ENCODE measurements at places on chromosomes 6 and 20.

GRCh38 chr20:59591061-59591460 lies 13.3 kb upstream of the PHACTR3 start:
- no peak for DNase-seq

DNA sequence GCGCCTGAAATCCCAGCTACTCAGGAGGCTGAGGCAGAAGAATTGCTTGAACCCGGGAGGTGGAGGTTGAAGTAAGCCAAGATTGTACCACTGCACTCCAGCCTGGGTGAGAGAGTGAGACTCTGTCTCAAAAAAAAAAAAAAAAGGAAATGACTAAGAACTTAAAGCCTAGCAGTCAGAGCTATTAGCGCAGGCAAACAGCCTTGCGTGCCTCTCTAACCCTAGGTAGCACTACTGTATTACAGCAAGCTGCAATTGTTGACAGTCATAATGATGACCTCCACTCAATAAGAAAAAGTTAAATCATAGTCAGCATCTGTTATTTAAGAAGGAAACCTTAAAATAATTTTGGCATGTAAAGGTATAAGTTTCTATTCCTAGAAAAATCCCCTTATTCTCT lies 14.4 kb downstream of the GSS start:
- DNase-seq: no peak

- no peak for DNase-seq
Measured at GRCh38 chr20:10357061-10357708, 76.8 kb downstream of the MKKS start.

DNA sequence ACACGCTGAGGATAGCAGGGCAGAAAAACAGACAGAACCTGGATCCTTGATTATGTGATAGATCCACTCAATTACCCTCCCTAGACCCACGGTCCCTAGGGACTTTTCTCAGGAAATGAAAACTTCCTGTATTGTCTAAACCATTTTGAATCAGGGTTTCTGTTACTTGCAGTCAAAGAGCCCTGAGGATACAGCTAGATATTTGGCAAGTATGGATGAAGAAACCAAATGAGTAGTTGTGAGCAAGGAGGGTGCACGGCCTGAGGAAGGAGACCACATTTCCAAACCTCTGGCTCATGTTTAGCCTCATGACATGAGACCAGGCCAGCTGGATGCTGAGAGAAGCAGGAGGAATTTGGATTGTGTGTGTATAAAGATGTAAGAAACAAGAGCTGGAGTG lies 91.6 kb downstream of the MRPL14 start:
- DNase-seq: no peak

DNA sequence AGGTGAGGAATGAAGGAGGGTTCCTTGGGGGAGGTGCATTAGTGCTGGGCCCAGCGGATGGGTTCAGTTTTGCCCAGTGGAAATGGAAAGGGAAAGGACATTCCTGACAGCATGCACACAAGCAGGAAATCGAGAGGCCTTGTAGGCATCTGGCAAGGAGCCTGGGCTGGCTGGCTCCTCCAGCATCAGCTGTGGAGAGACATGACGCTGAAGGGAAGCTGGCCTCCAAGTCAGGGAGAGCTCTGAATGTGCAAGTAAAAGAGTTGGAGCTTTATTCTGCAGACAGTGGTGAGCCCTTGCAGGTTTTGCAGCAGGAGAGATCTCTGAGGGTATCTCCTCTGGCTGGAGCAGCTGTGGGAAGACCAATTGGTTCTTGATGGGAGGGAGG lies 154.3 kb downstream of the MRPL14 start:
- peak; percentile 90 for DNase-seq

- DNase-seq: no peak
Measured at GRCh38 chr6:48194596-48195295, 83.7 kb upstream of the PTCHD4 start.

DNA sequence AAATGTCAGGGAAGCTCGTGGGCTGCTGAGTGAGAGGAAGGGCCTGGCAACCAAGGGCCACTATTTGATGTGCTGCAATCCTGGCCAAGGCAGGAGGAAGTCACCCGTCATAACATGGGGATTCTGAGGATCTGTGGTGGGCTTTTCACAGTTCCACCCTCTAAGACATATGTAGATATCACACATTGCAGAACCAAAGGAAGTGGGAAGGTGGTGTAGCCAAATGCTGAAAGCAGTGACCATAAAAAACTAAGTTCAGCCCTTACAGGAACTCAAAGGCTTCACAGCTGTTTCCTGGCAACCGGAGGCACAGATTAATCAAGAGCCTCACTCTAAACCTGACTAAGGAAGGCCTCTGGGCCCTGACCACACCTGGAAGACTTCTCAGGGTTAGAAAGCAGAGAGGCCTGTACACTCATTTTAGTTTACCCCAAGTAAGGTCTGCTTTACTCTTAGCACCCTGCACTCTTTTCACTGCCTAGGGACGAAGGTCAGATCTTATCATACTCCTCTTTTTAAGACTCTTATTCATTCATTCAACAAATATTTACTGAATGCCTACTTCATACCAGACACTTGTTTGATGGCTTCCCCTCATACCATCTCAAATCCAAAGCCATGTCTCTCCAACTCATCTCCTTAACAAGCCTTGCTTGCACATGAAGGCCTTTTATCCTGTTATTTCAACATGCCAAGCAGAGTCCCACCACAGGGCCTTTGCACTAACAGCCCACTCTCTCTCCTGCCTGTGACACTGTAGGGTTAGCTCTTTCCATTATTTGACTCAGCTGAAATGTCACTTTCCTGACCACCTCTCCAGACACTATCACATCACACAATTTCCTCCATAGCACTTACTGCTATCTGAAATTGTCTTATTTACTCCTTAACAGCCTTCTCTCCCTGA lies 2.6 kb downstream of the UBE2V1 start:
- no peak for DNase-seq

GRCh38 chr6:40819182-40819834 lies 219.7 kb downstream of the UNC5CL start:
- no peak for DNase-seq

GRCh38 chr6:138410048-138410735 lies 6.2 kb downstream of the HEBP2 start:
- DNase-seq: peak; percentile 69

GRCh38 chr6:87637106-87637505 lies 47.2 kb downstream of the ORC3 start:
- DNase-seq: no peak

DNA sequence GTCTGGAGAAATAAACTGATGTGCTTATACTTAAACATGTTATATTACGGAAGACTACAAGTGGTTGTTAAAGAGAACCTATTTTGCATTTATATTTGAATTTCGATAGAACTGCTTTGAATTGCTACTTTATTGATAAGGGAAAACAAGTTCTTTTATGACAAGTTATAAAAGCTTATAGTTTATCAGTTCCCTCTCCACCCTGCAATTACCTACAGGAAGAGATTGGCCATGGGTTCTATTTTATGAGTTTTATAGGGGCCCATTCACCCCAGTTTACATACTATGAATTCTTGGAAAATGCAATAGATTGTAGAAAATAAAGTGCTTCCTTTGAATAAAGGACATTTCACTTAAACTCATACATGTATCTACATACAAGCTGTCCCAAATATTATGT lies 144.4 kb downstream of the AHI1 start:
- no peak for DNase-seq

DNA sequence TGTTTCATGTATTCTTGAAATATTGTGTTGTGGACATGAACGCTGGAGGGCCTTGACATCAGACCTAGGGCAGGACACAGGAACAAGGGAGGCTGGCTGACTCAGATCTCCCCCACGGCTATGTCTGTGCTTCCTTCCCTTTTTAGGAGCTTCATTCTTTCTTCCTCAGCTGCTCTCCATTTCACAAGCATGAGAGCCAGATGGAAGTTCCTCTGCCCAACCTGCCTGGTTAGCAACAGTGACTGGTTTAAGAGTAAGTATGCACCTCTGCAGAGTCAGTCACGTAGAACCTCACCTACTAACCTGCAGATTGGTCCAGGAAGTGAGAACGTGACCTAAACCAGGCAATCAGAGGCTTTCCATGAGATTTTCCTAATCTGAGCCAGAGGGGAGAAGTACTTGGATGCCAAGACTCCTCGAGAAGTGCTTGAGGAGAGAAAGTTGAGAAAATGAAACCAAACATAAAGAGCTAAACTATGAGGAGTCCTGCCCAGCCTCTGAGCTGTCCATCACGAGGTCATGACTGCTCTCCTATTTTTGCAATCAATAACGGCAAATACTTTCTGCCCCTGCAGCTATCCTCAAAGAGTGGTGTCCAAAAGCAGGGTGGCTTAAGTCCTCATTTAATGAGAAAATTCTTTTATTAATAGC lies 465.2 kb upstream of the CITED2 start:
- no peak for DNase-seq

DNA sequence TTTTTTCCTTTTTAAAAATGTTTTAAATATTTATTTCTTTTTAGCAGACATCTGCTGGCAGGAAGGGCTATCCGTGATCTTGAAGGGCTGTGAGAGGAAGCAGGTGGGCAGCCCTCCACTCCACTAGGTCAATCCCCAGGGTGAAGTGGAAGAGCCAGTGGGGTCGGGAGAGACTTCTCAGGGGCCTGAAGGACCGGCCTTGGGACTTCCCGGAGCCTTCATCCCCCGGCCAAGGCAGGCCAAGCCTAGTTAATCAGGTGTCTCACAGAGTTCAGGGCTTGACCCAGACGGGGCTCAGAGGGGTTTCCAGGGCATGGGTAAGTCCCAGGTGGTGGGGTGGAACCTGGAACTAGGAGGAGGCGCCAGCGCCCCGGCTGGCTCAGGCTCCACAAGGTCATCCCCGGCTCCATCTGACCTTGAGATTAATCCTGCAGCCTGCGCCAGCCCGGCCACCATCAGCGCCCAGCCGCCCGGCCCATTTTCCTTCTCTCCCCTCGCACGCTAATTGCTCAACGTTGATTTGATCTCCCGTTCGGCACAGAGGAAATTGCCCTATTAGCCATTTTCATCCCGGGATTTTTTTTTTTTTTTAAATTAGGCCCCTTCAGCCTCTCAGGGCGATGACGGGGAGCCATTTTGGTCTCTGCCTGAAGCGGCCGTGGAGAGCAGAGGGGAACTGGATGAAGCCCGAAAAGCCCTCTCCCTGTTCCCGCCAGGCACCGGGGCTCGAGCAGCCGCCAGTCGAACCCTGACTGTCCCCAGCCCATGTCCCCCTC lies 44.4 kb downstream of the MDFI start:
- no peak for DNase-seq

DNA sequence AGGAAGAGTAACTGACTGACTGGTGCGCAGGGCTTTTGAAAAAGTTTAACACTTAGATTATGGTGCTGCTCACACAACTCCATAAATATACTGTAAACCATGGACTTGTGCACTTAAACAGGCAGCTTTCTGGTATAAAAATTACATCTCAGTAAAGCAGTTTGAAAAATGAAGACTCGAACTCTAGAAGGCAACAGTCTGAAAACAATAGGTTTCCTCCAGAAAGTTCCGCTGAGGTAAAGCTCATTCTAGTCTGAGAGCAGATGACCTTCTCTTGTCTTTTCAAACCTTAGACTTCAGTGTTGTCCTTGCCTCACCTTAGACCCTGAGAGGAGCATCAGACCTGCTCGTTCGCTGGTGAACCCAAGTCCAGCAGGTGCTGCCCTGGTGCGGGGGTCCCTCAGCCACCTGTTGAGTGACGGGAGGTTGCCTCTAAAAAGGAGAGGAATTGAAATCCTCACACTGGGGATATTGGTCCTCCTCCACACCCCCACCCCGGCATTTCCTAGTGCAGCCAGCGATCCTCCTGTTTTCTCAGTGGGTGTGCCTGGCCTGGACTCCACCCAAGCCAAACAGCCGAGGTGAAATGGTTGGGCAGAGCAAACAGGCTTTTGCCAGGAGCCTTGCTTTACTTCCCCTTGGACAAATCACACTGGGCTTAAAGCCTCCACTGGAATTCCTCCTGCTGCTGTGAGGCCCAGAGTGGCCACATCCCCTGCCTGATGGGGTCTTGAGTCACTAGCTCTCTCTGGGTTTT lies 14.7 kb upstream of the PYGB start:
- DNase-seq: peak; percentile 76

- DNase-seq: no peak
Measured at GRCh38 chr20:1034415-1034789, 32.3 kb upstream of the RSPO4 start.

GRCh38 chr6:157867155-157867559 lies 44.1 kb downstream of the SNX9 start:
- peak; percentile 13 for DNase-seq

DNA sequence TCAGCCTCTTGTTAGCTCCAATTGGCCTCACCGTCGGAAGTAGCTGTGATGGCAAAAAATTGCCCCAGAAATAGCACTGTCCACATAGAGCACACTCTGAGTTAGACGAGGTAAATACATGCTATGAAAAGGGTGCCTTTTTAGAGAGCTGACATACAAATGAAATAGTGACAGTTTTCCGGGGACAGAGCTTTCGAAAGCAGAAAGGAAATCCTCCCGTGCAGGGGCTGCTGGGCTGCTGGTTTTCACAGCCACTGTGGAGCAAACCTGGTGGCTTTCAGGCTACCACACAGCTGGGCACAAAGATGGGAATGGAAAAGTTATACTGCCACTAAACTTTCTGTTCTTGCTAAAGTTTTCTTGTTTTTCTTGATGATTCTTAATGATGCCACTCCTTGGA lies 8.3 kb downstream of the SLPI start:
- no peak for DNase-seq

GRCh38 chr6:46220352-46221221 lies 49.8 kb upstream of the ENPP5 start:
- DNase-seq: no peak

GRCh38 chr20:54626126-54626525 lies 150.7 kb downstream of the DOK5 start:
- DNase-seq: no peak

DNA sequence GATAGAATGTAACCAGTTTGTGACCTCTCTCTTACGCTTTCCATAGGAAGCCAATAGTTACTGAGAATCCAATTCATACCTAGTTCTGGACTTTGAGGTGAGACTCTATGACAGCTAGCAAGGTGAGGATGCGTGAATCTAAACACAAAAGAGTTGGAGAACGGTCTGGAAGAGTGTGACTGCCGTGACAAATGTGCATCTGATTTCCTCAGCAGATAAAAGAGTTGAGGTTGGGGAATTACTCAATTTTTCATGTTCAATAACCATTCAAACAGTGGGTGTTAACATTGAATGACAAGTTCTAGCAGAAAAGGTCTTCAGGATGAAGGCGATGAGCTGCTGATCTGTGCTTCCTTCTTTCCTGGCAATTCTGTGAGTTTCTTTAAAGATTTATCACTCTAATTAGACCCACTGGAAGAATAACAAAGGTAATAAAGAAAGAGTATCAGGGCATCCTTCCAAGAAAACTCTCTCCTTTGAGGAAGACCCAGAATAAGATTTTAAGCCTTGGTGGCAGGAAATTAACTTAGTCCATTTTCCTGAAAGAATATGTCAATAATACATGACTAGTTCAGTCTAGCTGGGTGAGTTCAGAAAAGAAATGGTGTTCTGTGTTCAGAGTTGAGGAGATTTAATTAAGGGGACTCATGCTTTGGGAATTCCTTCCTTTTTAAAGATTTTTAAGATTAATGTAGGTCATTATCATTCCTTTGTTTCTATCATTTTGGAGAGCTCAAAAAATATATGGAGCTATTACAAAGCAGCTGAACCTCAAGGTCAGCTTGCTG lies 24.5 kb downstream of the KIF3B start:
- DNase-seq: no peak

- no peak for DNase-seq
Measured at GRCh38 chr6:63589952-63590411, 17.7 kb downstream of the LOC128125822 start.

- no peak for DNase-seq
Measured at GRCh38 chr6:152572338-152573088, 64.6 kb downstream of the SYNE1 start.

- DNase-seq: no peak
Measured at GRCh38 chr6:5778317-5778857, 228.3 kb downstream of the NRN1 start.
